Skin of body (tissue), 3 donors: ENCODE measurements at places on chromosomes 11 and 22. TPM values are rescaled to one million over a fixed set of nuclear protein-coding genes. Genes with fewer than 3 reads are reported as not detected.

GRCh38 chr11:27201454-27202302 lies 161.1 kb downstream of the BBOX1 start:
- peak; percentile 90 for DNase-seq

- DNase-seq: no peak
Measured at GRCh38 chr22:20542736-20543135, 35.3 kb downstream of the MED15 start.

The TMEM109 gene
- 46.7 TPM for total RNA-seq

DNA sequence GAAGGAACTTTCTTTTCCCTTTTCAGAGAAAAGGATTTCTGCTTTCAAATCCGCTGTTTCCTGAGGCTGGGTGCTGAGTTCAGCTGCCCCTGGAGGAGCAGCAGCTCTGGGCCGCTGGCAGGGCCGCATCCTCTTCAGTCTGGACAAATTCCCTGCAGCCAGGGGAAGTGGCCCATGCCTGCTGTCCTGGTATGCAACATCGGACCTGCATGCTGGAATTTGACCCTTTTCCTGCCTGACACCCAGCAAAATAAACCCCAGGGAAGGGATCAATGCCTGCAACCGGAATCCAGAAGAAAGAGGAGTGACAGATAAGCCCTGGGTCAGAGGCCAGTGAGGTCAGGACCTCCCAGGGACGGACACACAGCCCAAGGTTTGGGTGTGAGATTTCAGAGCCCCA lies 54.1 kb upstream of the LINC01488 start:
- no peak for DNase-seq

The UPK3A gene
- total RNA-seq: not detected

GRCh38 chr11:64793271-64794160 lies 9.5 kb downstream of the MAP4K2 start:
- no peak for DNase-seq

GRCh38 chr11:121841487-121842191 lies 274.4 kb downstream of the BLID start:
- no peak for DNase-seq

The IL18 gene
- total RNA-seq: 21.6 TPM

The AQP11 gene
- 1.1 TPM for total RNA-seq

The TSSK2 gene
- not detected for total RNA-seq

The CCDC87 gene
- 0.10 TPM for total RNA-seq

The SLC1A2 gene
- total RNA-seq: 0.99 TPM

DNA sequence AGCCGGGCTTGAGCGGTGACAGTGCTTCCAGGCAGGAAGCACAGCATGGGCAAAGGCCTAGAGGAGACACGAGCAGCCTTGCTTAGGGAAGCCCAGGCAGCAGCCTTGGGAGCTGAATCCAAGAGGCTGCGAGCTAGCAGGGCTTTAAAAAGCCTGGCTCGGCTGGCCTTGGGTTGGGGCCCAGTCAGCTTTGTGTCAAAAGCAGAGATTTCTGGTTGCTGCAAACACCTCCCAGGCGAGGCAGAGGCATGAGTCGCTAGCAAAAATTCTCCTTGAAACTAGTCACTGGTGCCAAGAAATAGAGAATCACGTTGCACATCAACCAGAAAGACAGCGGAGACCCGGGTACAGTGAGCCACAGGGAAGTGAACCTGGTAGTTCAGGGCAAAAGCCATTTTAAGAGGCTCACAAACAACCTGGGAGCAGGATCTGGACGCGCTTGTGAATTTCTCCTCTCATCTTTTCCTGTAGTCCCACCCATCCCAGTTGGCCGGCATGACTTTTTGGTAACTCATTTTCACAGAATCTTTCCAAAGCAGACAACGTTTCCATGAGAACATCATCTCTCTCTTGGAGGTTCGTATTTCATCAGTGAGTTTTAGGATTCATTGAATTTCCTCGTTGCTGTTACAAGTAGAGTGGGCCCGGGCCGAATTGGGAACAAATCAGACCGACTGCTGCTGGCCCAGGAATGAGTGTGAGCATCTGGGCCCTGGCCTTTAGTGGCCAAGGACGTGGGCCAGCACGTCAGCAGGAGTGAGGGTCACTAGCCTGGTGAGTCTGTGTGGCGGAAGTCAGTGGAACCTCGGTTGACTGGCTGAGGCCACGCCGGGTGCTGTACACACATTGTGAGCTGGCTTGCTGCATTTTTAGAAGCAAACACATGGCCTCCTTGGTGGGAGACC lies 16.4 kb upstream of the FGF4 start:
- peak; percentile 55 for DNase-seq

- DNase-seq: no peak
Measured at GRCh38 chr11:131792243-131792642, 421.8 kb downstream of the NTM start.

DNA sequence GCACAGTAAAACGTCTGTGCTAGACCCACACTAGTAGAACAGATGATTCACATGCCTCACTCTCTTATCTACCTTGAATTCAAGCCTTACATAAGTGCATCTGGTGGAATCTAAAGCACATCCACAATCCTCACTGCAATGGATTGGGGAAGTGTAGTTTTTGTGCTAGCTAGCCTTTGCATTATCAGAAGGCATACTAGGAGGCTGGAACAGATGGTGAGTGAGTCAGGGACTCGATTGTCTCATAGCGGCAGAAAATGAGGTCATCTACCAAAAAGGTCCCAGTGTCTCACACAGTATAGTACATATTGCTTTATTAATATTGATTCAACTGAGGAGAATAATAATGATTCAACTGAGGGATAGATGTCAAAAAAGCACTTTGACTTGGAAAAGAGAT lies 9.3 kb downstream of the MSANTD4 start:
- DNase-seq: no peak

DNA sequence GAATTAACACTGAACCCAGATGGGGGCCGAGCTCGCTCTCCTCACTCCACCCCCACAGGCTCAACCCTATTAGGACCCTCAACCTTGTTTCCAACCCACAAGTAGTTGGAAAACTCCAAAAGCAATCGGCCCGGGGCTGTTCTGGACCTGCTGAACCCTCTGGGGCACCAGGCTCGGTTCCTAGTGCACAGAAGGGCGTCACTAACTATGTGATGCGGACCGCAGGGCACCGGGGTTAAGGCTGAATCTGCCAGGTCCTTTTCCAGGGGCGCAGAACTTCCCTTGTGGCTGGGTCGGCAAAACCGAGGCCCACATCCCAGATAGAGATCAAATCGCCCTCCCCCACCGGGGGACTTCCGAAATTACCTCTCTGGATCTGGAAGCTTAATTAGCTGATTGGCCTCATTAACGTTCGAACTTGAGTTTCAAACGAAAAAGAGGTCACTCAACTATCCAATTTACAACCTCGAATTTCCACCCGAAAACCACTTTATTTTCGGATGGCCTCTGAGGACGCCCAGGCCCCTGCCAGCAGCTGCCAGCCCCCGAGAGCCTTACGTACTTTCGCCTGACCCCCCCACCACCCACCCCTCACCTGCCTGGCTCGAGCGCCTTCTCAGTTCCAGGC lies 1.7 kb downstream of the SHANK2 start:
- DNase-seq: no peak

- DNase-seq: no peak
Measured at GRCh38 chr11:68149417-68149816, 28.2 kb upstream of the CHKA start.

The SAA4 gene
- total RNA-seq: not detected

DNA sequence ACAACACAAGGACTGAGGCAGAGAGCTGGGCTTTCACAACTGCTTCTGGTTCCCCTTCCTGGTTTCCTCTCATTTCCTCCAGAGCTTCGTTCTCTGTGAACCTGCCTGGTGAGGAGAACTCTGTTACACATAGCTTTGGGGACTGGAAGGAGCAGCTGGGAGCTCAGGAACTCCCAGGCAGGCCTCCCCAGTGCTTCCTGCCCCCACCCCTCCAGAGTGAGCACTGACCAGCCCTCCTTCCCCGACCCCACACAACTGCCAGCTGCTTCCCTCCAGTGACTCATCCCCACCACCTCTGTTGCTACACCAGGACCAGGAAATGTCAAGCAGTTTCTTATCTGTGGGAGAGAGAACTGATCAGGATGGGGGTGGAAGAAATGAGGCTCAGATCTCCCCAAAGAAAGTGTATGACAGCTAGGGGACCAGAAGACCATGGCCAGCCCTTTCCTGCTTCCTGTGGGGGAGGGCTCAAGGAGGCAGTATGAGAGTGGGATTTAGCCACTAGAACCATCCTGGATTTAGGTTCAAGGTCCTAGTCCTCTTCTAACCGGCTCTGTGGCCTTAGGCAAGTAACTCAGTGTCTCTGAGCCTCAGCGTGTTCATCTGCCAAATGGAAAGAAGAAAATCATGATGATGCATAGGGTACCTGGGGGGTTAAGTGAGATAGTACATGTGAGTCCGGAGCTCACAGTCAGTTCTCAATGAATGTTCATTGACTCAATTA lies 4.5 kb upstream of the TP53I11 start:
- DNase-seq: no peak

The CARNS1 gene
- total RNA-seq: 3.8 TPM

GRCh38 chr11:96073536-96073935 lies 149.6 kb upstream of the MTMR2 start:
- no peak for DNase-seq

The TST gene
- total RNA-seq: 19.3 TPM

- DNase-seq: no peak
Measured at GRCh38 chr22:40803321-40803720, 15.8 kb downstream of the SLC25A17 start.

GRCh38 chr22:25334162-25334490 lies 114.7 kb downstream of the CRYBB2 start:
- no peak for DNase-seq

DNA sequence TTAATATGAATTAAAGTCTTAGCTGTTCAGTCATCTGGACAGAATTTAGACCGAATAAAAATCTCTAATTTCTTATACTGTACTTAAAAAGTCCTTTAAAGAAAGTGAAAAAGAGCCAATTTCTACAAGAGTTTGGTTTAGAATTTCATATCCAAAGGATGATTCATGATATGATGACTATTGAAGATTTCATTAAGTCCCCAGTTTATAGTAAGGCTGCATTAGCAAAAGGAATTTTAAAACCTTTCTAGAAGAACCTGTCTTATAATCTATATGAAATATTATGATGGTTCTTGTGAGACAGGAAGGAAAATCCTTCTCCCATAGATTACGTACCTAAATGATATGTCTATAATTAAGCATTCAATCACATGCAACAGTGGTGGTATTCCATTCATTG lies 34.8 kb downstream of the TSG101 start:
- DNase-seq: no peak

- DNase-seq: no peak
Measured at GRCh38 chr11:117820071-117820470, 4.5 kb downstream of the FXYD2 start.

The PLAAT4 gene
- total RNA-seq: 3.5 TPM

- no peak for DNase-seq
Measured at GRCh38 chr11:129283141-129283540, 91.0 kb upstream of the ARHGAP32 start.

GRCh38 chr22:46971099-46971763 lies 208.8 kb downstream of the TBC1D22A start:
- peak; percentile 19 for DNase-seq

The TSGA10IP gene
- not detected for total RNA-seq

The OR10A3 gene
- total RNA-seq: not detected

DNA sequence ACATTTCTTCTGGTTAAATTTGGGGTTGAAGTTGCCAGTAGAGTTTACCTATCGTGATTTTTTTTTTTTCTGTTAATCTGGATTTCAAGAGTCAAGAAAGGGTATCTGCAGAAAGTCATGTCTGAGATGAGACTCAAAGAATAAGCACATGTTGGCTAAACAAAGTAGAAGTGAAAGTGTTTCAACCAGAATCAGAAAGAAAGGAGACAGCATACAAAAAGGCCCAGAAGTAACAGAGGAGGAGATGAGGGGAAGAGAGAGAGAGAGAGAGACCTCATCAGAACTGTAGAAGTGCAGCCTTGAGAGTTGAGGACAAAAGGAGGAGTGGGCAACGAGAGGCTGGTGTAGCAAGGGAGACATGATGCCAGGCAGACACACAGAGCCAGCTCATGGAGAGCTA lies 54.9 kb downstream of the SVIP start:
- DNase-seq: no peak

The LRRC32 gene
- total RNA-seq: 17.5 TPM

DNA sequence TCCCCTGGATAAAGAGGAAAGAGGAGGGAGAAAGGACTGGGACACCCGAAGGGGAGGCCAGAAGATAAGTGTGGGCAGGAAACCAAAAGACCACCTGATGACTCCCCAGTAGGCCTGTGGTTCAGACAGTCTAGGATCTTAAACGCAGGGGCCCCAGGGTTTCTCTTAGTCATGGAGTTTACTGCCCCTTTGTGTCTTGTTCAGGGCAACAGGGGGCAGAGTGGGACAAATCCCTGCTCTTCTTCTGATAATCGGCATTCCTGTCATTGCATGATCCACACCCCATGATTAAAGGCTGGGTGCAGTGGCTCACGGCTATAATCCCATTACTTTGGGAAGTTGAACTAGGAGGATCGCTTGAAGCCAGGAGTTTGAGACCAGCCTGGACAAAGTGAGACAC lies 4.7 kb upstream of the TMPRSS13 start:
- DNase-seq: no peak

GRCh38 chr11:68632802-68633201 lies 51.5 kb upstream of the GAL start:
- no peak for DNase-seq

- DNase-seq: no peak
Measured at GRCh38 chr11:77450227-77450626, 23.7 kb downstream of the PAK1 start.

GRCh38 chr22:21778705-21779363 lies 43.2 kb upstream of the YPEL1 start:
- no peak for DNase-seq

The OR2AT4 gene
- total RNA-seq: not detected

- peak; percentile 6 for DNase-seq
Measured at GRCh38 chr11:21634491-21634890, 558.4 kb upstream of the ANO5 start.

DNA sequence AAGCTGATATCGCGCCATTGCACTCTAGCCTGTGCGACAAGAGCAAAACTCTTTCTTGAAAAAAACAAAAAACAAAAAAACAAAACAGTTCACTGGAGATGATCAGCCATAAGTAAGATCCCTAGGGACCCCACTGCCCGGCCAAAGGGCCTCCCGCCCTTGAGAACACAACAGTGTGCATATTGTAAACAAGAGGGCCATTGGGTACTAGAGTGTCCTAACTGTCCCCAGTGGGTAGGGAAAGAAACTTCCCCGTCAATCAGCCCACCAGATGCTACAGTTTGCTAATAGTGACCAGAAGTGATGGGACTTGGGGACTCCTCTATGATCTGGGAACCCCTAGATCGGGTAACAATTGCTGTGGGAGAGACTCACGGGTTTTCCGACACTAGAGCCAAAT lies 3.7 kb upstream of the ACY3 start:
- no peak for DNase-seq

GRCh38 chr11:122201106-122201505 lies 85.1 kb upstream of the BLID start:
- no peak for DNase-seq

DNA sequence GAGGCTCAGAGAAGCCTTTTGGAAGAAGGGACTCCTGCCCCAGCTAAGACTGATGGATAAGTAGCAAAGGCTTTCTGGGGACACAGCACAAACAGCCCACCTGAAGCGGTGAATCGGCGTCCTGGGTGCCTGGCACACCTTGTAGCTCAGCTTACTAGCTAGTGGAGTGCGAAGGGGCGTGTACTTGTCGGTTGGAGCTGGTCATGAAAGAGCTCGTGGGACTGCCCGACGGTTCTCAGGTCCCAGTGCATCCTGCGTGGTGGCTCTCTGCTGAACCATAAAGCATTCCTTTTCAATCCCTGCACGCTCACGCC lies 690 bp upstream of the UVRAG start:
- DNase-seq: no peak

The NXPE4 gene
- not detected for total RNA-seq
